Ascending aorta (tissue), 2 donors: ENCODE measurements at places on chromosomes 13 and 19. TPM values are rescaled to one million over a fixed set of nuclear protein-coding genes. Genes with fewer than 3 reads are reported as not detected.

SHISA7 gene
- total RNA-seq: 0.85 TPM

KCNN4 gene
- 2.3 TPM for total RNA-seq

CCNE1 gene
- not detected for total RNA-seq

- peaks cover 11% of the 10 kb centered on the region for H3K4me1 ChIP-seq
- no peak for DNase-seq
- H3K27ac ChIP-seq: no peak overlapping the region
- H3K36me3 ChIP-seq: no peaks in the 10 kb centered on the region
- no peaks in the 10 kb centered on the region for H3K27me3 ChIP-seq
- H3K4me3 ChIP-seq: no peak overlapping the region
Observed at GRCh38 chr19:928471-929202, 2.8 kb downstream of the ARID3A start.

DNA sequence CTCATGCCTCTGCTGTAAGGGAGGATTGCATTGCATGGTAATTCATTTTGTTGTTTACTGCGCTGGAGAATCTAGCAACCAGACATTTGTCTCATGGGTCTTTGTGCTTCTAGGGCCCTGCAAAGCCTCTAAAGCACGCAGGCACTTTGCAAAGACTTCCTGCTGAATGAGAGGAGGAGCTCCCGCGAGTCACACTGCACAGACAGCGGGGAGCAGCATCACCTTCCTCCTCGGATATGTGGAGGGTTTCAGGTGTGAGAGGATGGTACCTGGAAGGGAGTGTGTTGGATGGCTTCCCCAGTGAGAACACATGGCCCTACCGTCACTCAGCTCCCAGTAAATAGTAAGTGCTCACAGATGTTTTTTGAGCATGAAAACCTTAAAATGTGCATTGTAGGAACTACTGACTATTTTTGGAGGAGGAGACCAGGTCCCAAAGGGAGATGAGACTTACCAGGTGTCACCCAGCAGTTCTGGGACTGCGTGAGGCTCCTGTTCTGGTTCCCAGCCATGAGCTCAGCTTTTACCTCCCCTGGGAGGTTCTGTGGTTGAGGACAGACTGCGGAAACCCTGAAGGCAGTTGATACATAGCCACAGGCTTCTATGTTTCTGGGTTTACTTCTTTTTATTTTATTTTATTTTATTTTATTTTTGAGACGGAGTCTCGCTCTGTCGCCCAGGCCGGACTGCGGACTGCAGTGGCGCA, 278.0 kb downstream of the FGF9 start:
- no peaks in the 10 kb centered on the region for H3K4me1 ChIP-seq
- H3K27ac ChIP-seq: no peak overlapping the region
- H3K27me3 ChIP-seq: no peaks in the 10 kb centered on the region
- DNase-seq: no peak
- H3K4me3 ChIP-seq: no peak overlapping the region

- H3K4me1 ChIP-seq: peaks cover 3% of the 10 kb centered on the region
- H3K27me3 ChIP-seq: no peaks in the 10 kb centered on the region
- DNase-seq: no peak
- H3K4me3 ChIP-seq: no peak overlapping the region
Observed at GRCh38 chr13:50535050-50535449, 308.4 kb downstream of the DLEU7 start.

DNA sequence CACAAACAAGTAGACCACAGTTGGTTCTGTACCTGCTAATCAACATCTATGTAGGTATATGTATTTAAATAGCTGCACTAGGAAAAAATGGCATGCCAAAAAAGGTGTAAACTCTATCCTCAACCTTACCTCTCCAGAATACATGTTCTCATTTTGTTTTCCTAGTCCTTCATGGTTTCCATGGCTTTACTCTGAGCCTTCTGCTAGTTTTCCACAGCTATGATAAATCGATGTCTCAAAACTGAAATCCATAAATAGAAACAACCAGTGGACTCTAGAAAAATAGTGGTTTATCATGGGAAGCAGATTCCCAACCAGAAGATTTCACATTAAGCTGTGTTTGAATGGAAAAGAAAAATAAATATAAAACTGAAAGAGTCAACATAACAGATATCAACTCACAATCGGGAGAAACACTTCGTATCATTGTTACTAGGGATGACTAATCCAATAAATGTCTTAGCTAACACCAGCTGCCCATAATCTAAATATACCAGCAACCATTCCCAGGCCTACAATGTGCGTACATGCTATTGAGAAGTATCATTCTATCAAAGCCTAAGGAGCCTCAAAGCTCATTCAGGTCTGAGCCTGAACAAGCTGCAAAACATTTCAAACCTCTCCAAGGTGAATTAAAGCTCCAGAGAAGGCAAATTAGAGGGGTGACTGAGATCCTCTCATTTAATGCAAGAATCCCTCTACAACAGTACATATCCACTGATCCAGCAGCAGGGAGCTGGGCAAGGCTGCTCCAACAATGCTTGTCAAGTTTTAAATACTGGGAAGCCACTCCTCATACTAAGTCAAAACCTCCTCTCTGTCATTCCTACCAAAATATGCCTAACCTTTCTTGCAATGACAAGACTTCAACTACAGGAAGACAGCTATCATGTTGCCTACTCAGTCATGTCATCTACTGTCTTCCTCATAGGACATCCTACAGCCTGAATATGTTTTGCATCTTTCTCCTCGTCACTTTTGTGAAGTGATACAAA, 90.2 kb downstream of the KCTD12 start:
- H3K27me3 ChIP-seq: no peaks in the 10 kb centered on the region
- no peak overlapping the region for H3K27ac ChIP-seq

- H3K27ac ChIP-seq: peak overlapping the region; percentile 23
- H3K4me1 ChIP-seq: peaks cover 14% of the 10 kb centered on the region
- no peaks in the 10 kb centered on the region for H3K27me3 ChIP-seq
- no peak for DNase-seq
- peaks cover 87% of the 10 kb centered on the region for H3K36me3 ChIP-seq
- H3K4me3 ChIP-seq: no peak overlapping the region
Observed at GRCh38 chr19:38839816-38840582, 8.4 kb upstream of the ECH1 start.

- peaks cover 58% of the 10 kb centered on the region for H3K36me3 ChIP-seq
- no peaks in the 10 kb centered on the region for H3K4me1 ChIP-seq
- no peaks in the 10 kb centered on the region for H3K27me3 ChIP-seq
- H3K27ac ChIP-seq: no peak overlapping the region
- no peak for DNase-seq
Observed at GRCh38 chr13:109771926-109772325, 14.5 kb downstream of the IRS2 start.

DNA sequence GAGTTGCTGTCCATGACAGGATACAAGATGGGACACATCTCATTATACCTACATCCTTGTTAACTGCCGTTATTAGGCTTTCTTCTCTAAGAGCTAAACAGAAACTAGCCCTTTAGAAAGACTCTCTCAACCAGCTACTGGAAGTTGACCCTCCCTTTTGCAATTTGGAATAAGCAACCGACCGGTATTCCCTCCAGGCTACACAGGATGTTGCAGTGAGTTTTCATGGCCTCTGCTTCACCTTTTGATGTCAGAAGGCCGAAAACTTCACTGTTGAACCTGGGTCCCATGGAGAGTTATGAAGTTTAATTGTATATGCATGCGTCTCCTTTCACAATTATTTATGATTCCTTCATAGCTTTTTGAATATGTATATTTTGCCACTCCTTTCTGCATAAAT, 1042.5 kb upstream of the SPRY2 start:
- no peak for DNase-seq
- H3K36me3 ChIP-seq: no peaks in the 10 kb centered on the region
- H3K27ac ChIP-seq: no peak overlapping the region

DNA sequence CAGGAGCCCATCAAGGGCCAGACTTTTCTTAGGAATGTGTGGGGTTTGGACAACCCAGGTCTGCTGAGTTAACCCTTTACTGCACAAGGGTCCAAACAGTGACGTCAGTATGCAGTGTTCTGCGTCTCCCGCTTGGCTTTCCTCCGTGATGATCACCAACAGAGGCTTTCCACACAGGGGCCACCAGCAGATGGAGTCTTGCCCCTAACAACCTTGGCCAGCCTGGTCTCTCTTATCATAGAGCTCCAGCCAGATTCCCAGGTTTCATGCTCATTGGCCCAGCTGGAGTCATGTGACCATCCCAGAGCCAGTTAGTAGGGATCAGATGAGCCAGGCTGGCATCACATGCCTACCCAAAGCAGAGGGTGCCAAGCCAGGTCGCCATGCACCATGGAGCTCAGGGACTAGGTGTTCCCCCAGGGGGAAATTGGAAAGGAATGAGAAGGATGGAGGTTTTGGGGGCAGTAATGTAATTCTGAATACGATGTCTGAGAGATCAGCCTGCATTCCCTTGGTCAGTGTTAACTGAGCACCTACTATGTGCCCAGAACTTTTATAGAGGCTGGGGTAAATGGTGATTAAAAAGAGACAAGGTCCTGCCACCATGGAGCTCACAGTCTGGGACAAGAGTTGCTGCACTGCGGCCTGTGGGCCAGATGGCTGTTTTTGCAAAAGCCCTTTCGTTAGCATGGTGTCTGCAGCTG, 61.2 kb downstream of the MYH14 start:
- no peak overlapping the region for H3K4me3 ChIP-seq
- H3K27ac ChIP-seq: no peak overlapping the region
- no peaks in the 10 kb centered on the region for H3K27me3 ChIP-seq
- no peaks in the 10 kb centered on the region for H3K4me1 ChIP-seq
- DNase-seq: no peak

DNA sequence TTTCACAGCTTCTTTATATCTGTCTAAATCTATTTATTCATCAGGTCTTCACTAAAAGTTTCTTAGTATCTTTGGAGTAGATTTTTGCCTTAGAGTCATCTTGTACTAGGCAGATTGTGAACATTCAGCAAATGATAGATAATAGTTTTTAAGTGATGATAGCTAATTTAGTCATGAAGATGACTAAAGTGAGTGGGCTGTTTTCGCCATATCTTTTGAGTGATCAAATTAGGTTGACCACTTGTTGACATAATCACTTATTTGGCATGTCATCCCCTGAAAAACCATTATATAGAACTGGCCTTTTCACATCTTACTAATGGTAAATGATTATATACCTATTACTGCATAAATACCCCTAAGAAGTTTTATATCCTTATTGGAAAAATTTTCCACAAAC, 999.2 kb downstream of the PCDH17 start:
- H3K27ac ChIP-seq: no peak overlapping the region
- DNase-seq: no peak
- no peaks in the 10 kb centered on the region for H3K27me3 ChIP-seq
- H3K4me1 ChIP-seq: no peaks in the 10 kb centered on the region
- no peaks in the 10 kb centered on the region for H3K36me3 ChIP-seq

- no peaks in the 10 kb centered on the region for H3K4me1 ChIP-seq
- H3K27me3 ChIP-seq: no peaks in the 10 kb centered on the region
- H3K36me3 ChIP-seq: no peaks in the 10 kb centered on the region
- no peak for DNase-seq
Observed at GRCh38 chr13:32829269-32829668, 187.0 kb upstream of the KL start.

- no peak for DNase-seq
- H3K36me3 ChIP-seq: no peaks in the 10 kb centered on the region
- H3K4me1 ChIP-seq: no peaks in the 10 kb centered on the region
- no peak overlapping the region for H3K4me3 ChIP-seq
- peaks cover 8% of the 10 kb centered on the region for H3K27me3 ChIP-seq
- H3K27ac ChIP-seq: no peak overlapping the region
Observed at GRCh38 chr19:5567970-5568407, 236 bp upstream of the TINCR start.

GRCh38 chr19:35299523-35300338, 7.8 kb downstream of the MAG start:
- no peak overlapping the region for H3K27ac ChIP-seq
- no peaks in the 10 kb centered on the region for H3K4me1 ChIP-seq
- no peaks in the 10 kb centered on the region for H3K36me3 ChIP-seq

GRCh38 chr13:52736891-52737290, 2.7 kb downstream of the CNMD start:
- peaks cover 7% of the 10 kb centered on the region for H3K27me3 ChIP-seq
- DNase-seq: no peak
- H3K27ac ChIP-seq: no peak overlapping the region
- no peaks in the 10 kb centered on the region for H3K36me3 ChIP-seq
- H3K4me3 ChIP-seq: no peak overlapping the region

- no peaks in the 10 kb centered on the region for H3K27me3 ChIP-seq
- no peak for DNase-seq
- no peaks in the 10 kb centered on the region for H3K36me3 ChIP-seq
- H3K27ac ChIP-seq: no peak overlapping the region
- no peaks in the 10 kb centered on the region for H3K4me1 ChIP-seq
Observed at GRCh38 chr13:111330066-111330610, 9.7 kb downstream of the TEX29 start.

DNA sequence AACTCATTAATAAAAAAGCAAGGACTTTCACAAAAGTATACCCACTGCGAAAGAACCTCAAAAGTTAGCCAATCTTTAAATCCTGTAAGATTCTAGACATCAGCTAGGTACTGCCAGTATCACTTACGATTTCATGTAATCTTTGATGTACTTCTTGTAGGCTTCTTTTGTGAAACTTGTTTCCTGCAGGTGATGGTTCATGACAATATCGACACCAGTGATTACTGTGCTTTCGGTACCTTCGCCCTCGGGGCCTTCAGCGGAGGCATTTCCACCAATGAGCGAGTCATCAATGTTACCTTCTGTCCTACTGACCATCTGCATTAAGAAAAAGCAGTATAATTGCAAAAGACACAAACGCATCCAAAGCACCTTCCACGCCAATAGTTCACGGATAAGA, 1.1 kb downstream of the TPT1 start:
- peaks cover 59% of the 10 kb centered on the region for H3K36me3 ChIP-seq
- no peaks in the 10 kb centered on the region for H3K27me3 ChIP-seq
- H3K4me3 ChIP-seq: peak overlapping the region; percentile 90
- peaks cover 42% of the 10 kb centered on the region for H3K4me1 ChIP-seq

DNA sequence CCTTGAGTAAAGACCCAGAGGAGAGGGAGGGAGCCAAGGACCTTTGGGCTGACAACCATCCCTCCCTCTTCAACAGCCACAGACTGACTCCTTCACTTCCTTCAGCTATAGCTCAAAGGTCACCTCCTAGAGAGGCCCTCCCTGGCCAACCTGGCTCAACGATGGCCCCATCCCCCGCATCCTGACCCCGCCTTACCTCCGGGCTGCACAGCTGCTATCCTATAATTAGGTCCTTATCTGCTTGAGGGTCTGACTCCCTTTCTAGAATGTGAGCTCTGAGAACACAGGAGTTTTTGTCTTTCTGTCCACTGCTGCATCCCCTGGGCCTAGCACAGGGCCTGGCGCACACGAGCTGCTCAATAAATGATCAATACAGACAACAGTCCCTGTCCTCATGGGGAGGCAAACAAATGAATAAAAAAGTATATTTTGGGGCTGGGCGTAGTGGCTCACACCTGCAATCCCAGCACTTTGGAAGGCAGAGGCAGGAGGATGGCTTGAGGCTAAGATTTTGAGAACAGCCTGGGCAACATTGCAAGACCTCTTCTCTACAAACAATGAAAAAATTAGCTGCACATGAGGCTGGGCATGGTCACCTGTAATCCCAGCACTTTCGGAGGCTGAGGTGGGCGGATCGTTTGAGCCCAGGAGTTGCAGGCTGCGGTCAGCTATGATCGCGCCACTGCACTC, 6.6 kb upstream of the LGALS4 start:
- DNase-seq: no peak
- no peak overlapping the region for H3K27ac ChIP-seq
